Activated CD4-positive, alpha-beta T cell treated with anti-CD3 and anti-CD28 coated beads for 48 hours (primary cell): ENCODE measurements at places on chromosomes 13 and 19.
A peak's percentile ranks its signal among the peaks of the same experiment; 100 is the strongest.

GRCh38 chr19:15126131-15126910 lies 19.1 kb downstream of the SYDE1 start:
- DNase-seq = no peak

GRCh38 chr13:28325022-28325421 lies 169.9 kb downstream of the FLT1 start:
- DNase-seq = no peak

DNA sequence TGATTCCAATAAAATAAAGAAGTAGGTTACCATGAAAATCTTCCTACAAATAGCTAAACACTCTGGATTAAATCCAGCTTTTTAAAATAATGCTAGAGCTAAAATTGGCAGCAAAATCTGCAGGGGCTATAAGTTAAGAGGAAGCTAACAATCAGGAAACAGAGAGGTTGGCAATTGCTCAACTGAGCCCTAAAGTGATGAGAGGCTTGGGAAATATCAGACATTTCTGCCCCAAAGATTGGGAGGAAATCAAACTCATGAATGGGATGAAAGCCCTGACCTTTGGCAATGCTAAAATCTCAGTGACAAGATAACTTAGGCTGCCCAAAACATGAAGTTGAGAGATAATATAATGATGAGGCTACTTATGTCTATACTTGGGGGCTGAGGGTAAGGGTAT lies 1437.9 kb downstream of the EFNB2 start:
- no peak for DNase-seq

- no peak for DNase-seq
Observed at GRCh38 chr19:4358709-4359626, 15.6 kb downstream of the MPND start.

DNA sequence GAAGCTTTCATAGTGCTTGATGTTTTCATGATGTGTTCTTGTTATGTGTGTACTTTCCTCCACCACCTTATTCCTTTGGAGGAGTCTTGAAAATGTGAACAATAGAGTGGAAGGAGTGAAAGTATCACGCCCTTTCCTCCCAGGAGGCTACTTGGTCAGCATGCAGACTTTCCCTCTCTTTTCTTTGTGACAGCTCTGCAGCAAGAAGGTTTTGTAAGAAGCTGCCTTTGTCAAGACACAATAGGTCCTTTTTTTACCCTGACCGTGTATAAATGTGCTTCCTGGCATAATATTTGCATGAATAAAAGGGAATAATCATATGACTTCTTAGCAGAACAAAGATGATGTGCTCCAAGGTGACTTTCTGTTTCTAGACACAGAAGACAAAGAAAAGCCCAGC lies 882.6 kb upstream of the SLITRK5 start:
- DNase-seq = no peak

GRCh38 chr19:38211151-38211591 lies 12.9 kb downstream of the DPF1 start:
- DNase-seq = no peak

- no peak for DNase-seq
Observed at GRCh38 chr19:15354566-15355296, 22.4 kb upstream of the BRD4 start.

DNA sequence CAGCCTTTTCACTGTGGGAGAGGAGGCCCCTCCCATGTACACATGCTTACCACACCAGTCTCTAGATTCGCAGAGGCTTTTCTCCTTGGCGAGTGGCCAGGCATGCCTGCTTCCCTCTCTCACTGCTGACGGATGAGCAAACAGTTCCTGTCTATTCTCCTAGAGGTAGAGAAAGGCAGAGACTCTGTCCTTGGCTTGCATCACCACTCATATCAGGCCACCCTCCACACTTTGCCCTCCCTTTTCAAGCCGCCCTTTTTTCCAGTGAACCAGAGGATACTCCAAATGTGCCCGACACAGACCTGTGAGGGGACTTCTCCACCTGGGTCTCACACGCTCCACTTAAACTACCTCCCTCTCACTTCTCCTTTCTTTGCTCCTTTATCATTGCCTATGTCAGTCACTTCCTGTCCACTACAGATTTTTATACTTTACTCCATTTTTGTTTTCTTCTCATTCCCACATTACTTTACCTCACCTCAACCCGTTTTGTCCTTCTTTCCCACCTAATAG lies 284.6 kb downstream of the DNAJC15 start:
- no peak for DNase-seq

GRCh38 chr13:51453207-51453958 lies 547 bp upstream of the INTS6 start:
- peak; percentile 85 for DNase-seq

DNA sequence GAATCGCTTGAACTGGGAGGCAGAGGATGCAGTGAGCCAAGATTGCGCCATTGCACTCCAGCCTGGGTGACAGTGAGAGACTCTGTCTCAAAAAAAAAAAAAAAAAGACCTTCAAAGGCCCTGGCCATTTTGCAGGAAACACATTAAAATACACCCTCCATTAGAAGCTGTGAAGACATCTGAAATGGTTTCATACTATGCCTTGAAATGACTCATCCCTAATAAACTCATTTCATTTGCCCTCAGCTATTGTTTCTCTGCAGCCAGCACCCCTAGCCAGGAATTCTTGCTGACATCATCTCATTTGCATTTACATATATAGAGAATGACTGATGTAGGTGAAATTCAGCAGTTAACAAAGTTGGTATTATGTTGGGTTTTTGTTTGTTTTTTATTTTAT lies 8.7 kb downstream of the EML2 start:
- DNase-seq = peak; percentile 42

- no peak for DNase-seq
Observed at GRCh38 chr13:46884531-46884930, 12.3 kb downstream of the HTR2A start.

DNA sequence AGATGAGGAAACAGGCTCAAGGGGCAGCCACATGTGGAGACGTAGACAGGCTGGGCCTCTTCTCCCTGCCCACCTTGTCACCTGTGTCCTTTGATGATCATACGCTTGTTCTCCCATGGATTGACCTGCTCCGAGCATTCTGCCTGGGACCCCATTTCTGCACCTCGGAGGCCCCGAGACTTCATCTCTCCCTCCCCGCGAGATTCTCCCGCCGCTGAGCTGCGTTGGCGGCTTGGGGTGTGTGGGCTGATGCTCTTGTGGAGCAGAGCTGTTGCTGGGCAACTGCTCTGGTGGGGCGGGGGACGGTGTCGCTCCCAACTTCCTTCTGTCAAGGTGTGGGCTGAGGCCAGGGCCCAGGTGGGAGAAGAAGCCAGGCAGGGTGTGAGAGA lies 22.1 kb downstream of the MAST3 start:
- DNase-seq = peak; percentile 66

DNA sequence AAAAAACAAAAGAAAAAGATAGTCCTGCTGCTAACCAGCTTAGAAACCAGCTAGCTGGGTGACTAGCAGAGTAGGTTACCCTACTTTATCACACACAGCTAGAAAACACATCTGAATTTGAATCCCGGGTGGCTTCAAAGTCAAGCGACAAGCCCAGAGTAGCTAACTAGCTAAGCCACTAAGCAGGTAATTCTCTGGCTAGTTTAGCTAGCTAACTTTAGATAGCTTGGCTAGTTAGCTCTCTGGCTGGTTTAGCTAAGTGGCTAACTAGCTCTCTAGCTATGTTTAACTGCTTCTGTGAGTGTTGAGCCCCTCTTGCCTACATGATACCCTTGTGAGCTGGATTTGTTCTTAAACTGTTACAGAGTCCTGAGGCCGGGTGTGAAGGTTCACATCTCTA lies 12.4 kb downstream of the MYH14 start:
- DNase-seq = no peak

DNA sequence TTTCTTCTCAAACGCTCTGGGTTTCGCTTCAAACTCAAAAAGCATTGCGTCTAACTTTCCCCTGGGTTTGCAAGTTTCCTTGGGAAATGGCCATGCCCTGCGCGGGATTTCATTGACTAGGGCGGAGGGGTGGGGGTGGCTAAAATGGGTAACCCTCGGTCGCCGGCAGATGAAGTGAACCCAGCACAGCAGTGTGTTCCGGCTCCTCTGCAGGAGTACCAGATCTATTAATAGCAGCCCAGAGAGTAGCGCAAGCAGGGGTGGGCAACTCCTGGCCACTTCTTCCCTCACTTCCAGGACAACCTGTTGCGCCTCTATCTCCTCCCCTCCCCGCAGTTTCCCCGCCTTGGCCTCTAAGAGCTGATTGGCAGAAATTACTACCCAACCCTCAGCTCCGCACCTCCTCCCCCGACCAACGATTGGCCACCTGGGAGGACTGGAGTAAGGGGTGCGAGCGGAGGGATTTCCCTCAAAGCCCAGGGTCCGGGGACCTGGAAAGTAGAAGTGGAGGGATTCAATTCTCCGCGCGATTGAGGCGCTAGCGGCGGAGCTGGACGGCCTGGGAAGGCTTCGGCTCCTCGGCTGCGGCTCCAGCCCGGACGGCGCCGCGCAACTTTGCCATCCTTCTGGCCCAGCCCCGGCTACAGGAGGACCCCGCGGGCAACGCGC lies at the start of gene FREM2:
FREM2 (plus strand) TSS at position 501 of the 669 bp plus-strand sequence. CDS start 268 bp downstream, outside the sequence.
- peak; percentile 5 for DNase-seq

GRCh38 chr19:41951686-41952172 lies 7.4 kb downstream of the RABAC1 start:
- peak; percentile 92 for DNase-seq

- DNase-seq = no peak
Observed at GRCh38 chr19:45650722-45651121, 11.5 kb upstream of the EML2 start.

DNA sequence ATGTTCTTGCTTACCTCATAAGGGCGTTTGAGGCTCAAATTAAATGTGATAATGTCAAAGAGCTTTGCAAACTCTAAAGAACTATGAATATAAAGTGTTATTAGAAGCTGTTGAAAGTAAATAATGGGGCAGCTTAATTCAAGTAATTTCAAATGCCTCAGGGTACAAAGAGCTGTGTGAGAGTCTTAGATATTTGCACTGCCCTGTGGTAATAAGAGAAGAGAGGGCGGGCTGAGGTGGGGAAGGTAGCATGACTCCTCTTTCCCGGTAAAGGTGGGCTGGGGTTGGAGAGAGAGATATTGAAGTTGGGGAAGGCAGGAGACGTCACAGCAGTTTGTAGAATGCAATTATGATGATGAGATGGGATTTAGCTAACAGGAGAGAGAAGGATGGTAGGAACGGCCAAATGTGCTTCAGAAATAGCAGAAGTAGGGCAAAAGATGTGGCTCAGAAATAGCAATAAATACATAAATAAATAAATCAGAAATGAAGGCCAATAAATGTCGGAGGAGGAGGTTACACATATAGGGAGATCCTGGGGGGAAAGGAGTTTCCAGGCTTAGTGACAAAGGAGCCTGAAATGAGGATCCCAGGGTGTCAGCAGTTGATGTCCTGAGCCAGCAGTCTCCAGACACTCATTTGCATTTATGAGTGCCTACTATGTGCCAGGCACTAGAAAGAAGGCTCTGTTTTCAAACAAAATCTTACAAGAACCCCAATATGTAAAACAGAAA lies 35.7 kb upstream of the RCBTB2 start:
- no peak for DNase-seq

GRCh38 chr19:49316284-49316683 lies 8.7 kb downstream of the SLC6A16 start:
- DNase-seq = no peak

DNA sequence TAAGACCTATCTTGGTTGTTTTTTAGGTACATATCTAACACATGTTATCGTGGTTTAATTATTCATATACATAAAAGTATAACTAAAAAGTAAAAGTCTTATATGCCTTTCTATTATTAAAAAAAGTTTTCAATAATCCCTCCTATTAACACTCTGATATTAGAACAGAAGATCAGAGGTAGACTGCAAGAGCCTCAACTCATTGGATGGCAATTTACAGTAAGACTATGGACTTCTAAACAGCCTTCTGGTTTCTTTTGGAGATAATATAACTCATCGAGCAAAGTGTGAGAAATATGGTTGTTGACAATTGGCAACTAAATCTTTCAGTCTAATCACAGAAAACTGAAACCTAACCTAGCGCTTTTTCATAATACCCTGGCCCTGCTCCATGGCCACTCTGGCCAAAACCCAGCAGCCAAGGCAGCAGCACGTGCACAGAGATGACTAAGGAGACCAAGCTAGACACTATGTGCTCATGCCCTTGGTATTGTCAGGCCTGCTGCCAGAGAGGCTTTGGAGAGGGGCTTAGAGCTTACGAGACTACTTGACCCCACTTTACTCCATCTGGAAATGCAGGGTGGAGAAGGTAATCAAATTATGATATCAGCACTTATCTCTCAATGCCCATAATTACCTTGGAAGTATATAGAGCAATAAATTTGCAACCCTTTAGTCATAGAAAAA lies 40.6 kb upstream of the EEF1AKMT1 start:
- DNase-seq = no peak

- no peak for DNase-seq
Observed at GRCh38 chr13:92224052-92224821, 825.8 kb downstream of the GPC5 start.

GRCh38 chr19:13154911-13155471 lies 4.8 kb downstream of the IER2 start:
- peak; percentile 90 for DNase-seq

- no peak for DNase-seq
Observed at GRCh38 chr13:35566340-35566739, 89.9 kb upstream of the MAB21L1 start.

DNA sequence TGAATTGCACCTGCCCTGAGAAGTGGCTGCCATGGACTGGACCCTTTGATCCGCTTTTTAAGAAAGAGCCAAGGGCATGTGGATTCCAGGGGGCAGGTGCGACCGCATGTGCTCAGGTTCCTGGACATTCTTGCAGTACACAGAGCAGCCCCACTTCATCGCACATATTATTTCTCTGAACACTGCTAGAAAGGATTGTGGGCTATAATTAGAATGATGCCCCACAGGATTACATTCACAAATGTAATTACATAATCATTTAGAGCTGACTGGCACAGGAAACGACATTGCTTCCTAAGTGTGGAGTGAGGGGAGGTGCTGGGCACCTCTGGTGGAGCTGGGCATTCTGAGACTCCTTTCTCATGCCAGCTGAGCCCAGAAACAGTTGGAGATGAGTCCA lies 37.5 kb upstream of the VSTM2B start:
- no peak for DNase-seq

DNA sequence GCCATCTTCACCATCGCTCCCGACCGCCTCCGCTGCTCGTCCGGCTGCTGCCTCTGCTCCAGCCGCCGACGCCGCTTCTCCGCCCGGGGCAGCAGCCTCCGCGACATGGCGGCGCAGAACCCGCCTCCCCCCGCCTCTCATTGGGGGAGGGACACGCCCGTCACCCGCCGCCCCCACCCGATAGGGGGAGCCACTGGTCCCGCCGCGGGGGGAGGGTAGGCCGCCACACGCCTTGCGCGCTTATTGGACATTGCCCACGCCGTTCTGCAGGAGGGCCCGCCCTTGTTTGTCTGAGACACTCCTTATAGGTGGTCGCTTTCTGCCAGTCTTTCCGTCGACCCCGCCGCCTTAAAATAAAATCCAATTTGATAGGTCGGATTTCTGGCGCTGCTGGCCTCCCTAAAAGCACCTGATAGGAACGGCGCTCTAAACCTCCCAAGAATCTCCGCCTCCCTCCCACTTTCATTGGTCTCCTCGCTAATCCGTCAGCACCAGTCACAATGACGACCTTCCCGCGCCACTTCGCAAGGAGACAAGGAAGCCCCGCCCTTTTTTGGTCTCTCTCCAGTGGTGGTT lies at the start of gene HNRNPL:
HNRNPL (minus strand) TSS at position 127 of the 576 bp plus-strand sequence; CDS start at position 107, 20 bp downstream.
- peak; percentile 99 for DNase-seq

- peak; percentile 89 for DNase-seq
Observed at GRCh38 chr19:19540064-19540714, 2.1 kb downstream of the CILP2 start.
